HepG2 (cell line): ENCODE measurements at places on chromosomes 3 and 15. TPM values are rescaled to one million over a fixed set of nuclear protein-coding genes. Genes with fewer than 3 reads are reported as not detected.

Gene EOMES
- polyA plus RNA-seq, result 0.10 and 0.12 TPM in 2 replicates

Gene MOBP
- polyA plus RNA-seq, result not detected in 2 replicates

Gene ARNT2
- 1.3 and 1.7 TPM in 2 replicates for polyA plus RNA-seq

DNA sequence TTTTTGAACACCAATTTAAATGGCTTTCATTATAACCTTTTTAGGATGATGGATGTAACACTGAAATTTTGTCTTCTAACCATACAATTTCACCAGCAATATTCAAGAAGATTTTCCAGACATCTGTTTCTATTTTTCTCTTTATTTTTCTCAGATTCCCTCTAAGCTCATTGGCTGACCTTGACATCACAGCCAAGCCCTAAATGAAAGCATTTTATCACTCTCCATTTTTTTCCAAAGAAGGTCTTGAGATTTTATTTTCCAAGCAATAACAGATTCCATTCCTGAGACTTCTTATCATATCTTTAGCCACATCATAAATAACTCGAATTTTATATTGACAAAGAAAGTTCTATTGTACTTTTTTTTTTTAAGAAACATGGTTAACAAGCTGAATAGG is 392.6 kb upstream of the THBS1 start:
- DNase-seq, result no peak

- no peak for DNase-seq
These were observed 24.5 kb upstream of the RASA2 start for GRCh38 chr3:141462176-141462859.
